Kidney epithelial cell (primary cell): ENCODE measurements at places on chromosomes 12 and 14. TPM values are rescaled to one million over a fixed set of nuclear protein-coding genes. Genes with fewer than 3 reads are reported as not detected.

GRCh38 chr12:81330480-81330879 is 252.6 kb downstream of the ACSS3 start:
- no peak for DNase-seq

GRCh38 chr12:50715174-50715573 is 48.7 kb upstream of the ATF1 start:
- no peak for DNase-seq

DNA sequence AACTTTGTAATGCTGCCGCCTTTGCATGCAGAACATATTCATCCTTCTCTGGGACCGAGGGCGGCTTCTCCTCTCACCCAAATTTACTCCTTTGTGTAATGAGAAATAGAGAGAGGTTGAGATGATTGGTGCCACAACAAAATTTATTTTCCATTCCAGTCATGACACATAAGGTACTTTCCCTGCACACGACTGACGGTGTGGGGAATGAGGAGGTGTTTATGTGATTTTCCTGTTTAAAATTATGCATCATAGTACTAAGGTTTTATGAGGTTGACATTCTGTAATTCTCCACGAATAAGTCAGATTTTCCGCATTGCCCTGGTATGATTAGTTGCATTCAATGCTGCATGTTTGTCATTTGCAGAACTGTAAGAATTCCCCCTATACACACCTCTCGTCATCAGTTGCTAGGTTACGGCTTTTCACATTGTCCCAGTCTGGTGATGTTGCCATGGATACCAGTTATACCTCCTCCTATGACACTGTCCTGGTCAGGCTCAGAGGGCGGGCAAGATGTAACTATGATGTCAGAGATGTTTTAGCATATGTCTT is 23.1 kb downstream of the BICDL1 start:
- no peak for DNase-seq

DNA sequence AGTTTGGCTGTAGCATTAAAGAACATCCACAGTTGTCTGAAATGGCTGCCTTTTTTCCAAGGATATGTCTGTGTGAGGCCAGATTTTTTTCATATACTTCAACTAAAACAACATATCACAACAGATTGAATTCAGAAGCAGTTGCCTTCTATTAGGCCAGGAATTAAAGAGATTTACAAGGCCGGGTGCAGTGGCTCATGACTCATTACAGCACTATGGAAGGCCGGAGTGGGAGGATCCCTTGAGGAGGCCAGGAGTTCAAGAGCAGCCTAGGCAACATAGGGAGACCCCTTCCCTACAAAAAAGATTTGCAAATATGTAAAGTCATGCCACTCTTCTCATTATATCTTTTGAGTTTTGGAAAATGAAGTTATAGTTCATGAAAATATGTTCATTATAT is 108.6 kb downstream of the KTN1 start:
- no peak for DNase-seq

Gene SLC7A7
- 6.8 and 10.0 TPM in 2 replicates for total RNA-seq

Gene IAPP
- total RNA-seq, result not detected in 2 replicates

Gene PPP1R36
- total RNA-seq, result 0.75 and 1.2 TPM in 2 replicates
